ENCODE measurements at places on chromosomes 6 and 20.

GRCh38 chr6:12289365-12289919 is 719 bp upstream of the EDN1 start:
- DNase-seq, result peak; percentile 31

DNA sequence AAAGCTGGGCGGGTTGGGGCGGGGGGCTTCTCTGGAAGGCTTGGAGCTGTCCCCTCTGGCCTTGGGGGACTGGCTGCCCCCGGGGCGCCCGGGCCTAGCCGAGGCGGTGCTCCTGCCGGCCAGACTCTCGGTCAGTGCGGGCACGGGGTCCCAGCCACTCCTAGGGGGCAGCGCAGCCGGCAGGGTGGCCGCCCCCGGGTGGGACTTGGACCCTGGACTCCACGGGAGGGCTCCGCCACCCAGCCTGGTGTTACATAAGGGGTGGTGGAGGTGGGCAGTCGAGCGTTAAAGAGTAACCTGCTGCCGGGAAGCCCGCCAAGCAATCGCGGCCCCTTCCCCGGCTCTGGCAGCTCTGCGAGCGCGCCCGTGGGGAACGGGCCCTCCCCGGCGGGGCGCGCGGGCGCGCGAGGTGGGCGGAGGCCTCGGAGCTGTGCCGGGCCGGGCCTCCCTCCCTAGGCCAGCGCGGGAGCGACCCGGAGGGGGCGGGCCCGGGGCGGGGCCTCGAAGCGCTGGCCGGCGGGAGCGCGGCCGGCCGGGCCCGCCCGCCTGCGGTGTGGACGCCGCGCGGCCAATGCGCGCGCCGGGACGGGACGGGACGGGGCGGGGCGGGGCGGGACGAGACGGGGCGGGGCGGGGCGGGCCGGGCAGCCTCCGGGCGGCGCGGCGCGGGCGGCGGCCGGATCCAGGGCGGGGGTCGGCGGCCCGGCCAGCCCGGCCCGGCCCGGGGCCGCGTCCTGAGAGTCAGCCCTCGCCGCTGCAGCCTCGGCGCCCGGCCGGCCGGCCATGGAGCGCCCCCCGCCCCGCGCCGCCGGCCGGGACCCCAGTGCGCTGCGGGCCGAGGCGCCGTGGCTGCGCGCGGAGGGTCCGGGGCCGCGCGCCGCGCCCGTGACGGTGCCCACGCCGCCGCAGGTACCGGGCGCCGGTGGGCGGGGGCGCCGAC is at the start of gene SLC2A4RG:
TSS of gene SLC2A4RG (plus strand) at position 647 of the 940 bp plus-strand sequence. CDS start at position 784, 137 bp downstream.
- DNase-seq, result peak; percentile 77

DNA sequence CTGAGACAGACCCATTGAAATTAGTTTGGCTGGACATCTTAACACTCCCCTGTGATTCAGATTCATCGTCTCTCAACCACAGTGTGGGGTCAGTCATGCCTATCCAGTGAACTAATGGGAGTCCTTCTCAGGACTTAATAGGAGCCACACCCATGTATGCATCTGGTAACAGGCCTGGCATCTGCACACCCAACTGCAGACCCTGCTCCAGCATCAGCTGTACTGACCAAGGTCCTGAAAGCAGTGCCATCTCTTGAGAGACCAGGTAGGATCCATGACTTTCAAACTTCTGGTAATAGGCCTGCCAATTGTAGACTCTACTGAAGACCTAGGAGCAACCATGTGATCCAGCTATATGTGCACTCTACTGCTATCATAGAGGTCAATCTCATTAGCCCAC is 363.6 kb upstream of the POU3F2 start:
- DNase-seq, result no peak

DNA sequence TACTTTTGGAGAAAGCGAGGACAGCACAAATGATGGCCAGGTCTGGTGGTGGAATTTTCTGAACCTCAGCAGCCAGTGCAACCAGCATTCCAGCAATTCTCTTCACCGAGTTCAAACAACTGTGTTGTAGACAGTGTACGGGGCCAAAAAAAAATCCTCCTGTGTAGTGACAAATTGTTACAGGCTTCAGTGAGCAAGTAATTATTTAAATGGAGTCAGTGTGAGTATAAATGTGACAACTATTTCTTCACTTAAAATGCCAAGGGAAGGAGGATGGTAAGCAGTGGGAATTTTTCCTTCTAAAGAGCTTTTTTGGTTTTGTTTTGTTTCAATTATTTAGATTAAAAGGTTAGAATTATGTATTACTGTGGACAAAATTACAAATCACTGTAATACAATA is 154.1 kb downstream of the TMEM242 start:
- no peak for DNase-seq

DNA sequence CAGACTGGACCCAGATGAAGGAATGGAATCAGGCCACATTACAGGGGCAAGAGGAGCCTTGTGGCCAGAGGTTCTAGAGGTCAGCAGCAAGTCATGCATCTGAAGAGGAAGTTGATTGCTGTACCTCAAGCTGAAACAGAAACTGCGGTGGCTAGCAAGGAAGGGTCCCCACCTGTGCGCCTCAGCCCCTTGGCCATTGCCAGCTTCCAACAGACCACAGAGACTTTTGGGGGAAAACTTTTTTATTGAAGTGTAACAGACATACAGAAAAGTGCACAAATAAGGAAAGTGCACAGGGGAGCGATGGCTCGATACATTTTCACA is 26.8 kb upstream of the SLC9A8 start:
- DNase-seq, result no peak

GRCh38 chr6:26552205-26552604 is 14.0 kb downstream of the HMGN4 start:
- no peak for DNase-seq

DNA sequence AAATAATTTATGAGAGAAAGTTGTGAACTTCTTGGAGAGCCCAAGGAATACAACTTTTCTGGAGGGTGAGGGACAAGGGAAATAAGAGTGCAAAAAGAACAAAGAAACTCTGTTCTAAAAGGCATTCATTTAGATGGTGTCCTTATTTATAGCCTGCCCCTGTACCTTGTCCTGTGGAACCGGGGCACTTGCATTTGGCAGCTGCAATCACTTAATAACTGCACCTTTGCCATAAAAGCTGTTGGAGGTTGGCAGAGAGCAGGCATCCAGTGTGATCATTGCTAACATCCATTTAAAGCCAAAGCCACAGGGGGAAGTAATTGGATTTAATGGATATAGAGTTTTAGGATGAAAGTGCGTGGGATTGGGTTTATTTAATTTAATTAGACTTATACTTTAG is 50.8 kb upstream of the SGK1 start:
- DNase-seq, result no peak

DNA sequence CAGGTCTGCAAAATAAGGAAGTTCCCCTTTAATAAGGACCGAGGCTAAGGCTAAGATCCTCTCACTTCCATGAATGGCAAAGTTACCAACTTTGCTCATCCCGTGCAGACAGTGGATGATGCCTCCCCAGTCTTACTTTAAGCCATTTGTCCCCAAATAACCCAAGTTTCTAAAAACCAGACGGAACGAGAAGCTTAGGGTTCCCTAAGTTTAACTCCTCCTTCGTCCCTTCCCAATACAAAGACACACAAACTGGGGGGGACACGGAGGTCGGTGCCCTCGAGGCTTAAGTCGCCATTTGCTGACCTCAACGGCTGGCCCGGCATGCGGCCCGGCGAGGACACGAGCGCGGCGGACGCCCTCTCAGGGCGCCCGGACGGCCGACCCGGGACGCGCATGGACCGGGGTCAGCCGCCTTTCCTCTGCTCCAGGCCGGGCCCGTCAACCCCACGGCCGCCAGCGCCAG is 527 bp downstream of the FBXO30 start:
- peak; percentile 28 for DNase-seq

GRCh38 chr6:152695372-152696045 is 2.2 kb upstream of the MYCT1 start:
- no peak for DNase-seq

GRCh38 chr6:139064981-139065665 is 36.6 kb downstream of the ABRACL start:
- DNase-seq, result no peak

DNA sequence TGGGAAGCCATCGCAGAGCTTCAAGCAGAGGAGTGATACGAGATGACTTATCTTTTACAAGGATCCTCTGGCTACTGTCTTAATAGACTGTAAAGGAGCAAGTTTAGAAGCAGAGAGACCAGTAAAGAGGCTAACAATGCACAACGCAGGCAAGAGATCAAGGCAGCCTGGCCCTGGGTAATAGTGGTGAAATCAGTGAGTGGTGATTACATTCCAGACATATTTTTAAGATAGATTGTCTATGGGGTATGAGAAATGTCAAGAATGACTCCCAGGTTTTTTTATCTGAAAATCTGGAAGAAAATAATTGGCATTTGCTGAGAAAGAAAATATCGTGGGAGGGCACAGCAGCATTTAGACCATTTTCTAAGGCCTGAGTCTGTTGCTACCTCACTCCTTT is 213.6 kb upstream of the HTR1E start:
- no peak for DNase-seq

DNA sequence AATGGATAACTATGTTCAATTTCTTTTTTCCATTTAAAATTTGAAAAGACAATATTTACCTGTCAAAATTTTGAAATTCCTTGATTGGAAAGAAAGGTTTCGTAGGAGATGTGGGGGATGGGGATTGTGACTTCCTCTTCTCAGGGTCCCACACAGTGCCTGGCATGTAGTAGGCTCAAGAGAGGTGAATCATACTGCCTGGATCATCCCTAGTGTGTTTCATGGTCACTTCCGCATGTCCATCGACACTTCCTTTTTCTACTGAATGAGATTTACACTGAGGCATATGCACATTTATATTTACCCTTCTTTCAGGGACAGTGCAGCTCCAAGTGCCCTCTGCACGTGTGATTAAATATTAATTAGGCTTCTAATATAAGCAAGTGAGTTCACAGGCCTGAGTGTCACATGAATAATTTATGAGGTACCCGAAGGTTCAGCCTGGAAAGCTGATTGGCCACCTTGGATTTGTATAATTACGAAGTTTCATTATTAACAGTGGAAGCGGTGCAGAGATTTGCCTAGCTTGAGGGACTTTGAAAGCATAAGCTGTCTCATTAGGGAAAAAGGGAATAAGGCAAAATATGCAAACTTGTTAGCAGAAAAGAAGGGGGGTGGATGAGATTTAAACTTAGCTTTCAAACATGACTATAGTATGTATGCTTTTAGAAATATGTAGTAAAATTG is 177.5 kb upstream of the MMS22L start:
- DNase-seq, result no peak

DNA sequence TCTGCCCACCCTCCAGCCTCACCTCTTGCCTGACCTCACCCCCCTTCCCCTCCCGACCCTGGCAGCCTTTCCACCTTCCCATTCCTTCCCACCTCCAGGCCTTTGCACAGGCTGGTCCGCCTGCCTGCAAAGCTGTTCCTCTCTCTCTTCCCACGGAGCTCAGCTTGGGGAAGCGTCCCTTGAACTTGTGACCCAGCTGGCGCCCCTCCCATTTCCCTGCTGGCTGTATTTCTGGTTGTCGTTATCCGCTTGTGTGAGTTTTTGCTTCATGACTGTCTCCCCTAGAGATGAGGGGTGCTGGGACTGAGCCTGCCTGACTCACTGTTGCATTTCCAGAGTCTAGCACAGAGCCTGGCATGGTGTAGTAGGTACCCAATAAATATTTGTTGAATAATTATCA is 32.5 kb downstream of the VSTM2L start:
- DNase-seq, result no peak

- DNase-seq, result no peak
Measured at GRCh38 chr6:113292646-113293422, 564.3 kb upstream of the MARCKS start.

DNA sequence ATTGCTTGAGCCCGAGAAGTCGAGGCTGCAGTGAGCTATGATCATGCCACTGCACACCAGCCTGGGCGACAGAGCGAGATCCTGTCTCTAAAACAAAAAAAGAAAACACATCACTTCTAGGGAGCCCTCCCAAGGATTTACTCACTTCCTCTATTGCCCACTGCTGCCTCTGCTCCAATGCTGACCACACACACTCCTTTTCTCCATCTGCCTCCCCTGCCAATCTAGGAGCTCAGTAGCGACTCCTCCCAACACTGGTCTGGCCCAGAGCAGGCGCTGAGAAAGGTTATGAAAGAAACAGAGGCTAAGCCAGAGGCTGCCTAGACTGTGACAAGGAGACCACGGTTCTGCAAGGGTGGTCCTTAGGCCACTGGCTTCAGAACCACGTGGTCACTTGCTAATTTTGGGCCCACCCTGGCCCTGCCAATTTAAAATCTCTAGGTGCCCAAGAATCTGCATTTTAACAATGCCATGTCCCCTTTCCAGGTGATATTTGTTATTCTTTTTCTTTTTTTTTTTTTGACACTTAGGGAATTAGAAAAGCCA is 1.3 kb upstream of the E2F1 start:
- no peak for DNase-seq

DNA sequence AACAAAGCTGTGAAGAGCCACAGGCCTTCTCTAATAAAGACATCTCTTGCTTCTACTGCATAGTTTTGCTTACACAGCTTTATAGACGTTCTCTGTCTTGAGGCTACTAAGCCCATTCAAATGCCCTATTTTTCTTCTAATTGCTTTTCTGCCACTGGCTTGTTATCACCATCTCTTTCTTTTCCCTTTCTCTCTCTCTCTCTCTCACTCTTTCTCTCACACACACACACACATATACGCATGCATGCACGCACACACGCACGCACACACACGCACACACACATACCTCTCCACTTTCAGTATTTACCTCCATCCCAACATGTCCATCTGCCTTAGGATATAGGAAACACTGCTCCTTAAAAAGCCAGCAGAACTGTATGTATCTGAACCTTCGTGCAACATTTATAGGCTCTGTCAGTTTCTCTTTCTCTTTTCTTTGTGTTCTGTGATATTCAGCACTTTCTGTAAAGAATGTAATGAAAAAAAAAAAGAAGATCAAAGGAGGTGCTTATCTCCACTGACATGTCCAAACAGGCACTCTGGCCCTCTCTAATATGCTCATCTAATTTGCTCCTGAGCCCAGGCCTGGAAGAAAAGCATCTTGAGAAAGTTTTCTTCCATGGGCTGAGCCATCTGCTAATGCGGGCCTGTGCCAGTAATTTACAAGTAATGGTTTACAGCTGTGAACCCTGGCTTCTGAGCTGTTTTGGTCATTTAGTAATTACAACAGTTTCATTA is 1046.7 kb upstream of the MAP3K7 start:
- DNase-seq, result no peak

DNA sequence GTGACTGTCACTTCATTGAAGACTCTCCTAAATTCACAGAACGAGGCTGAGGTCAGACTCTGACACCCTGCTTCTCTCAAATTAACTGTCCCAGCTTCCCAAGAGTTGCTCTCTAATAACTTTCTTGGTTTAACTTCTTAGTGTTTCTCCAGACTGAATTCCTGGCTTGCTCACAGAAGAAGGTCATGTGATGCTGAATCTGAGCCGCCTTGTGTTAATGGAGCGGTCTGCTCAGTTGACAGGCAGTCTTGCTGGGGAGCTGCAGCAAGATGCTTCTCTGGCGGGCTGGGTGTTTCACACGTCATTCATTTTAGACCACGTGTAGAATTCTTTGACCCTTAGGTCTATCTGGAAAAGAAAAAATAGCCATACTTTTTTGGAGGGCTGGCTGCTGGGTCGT is 107.3 kb downstream of the FOXO3 start:
- peak; percentile 34 for DNase-seq

DNA sequence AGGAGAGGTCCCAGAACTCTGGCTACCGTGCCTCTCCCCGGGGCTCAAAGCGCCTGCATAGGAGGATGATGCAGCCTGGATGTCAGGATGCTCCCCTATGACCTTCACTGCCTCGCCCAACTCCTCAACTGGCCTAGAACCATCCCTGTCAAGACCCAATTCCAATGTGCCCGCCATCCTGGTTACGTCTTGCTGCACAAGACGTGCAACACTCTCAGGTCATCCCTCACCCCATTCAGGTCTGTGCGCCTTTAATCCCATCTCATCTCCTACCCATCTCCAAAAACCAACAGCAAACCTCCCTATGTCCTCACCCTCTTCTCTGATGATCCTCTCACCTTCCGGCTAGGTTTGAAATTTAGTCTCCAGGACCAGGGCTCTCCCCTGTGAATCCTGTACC is 3.5 kb downstream of the SFT2D1 start:
- peak; percentile 12 for DNase-seq

GRCh38 chr20:4108495-4109306 is 93.3 kb upstream of the RNF24 start:
- DNase-seq, result peak; percentile 79
